ENCODE measurements at places on chromosomes 4 and X.

DNA sequence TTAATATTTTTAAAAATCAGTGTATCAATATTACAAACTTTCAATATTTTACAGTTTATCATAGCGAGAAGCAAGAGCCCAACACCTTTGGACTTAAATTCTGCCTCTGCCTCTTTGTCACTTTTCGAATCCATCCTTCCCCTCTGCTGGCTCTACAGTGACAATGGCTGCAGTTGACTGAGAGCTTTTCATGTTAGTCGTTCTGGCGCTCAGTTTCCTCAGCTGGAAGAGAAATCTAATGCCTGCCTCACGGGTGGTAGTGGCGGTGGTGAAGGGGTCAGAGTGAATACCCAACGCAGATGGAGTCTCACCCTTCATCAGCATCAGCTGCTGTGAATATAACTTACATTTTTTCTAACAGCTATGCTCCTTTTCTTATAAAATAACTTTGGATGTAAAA, 144.8 kb downstream of the NWD2 start:
- no peak for DNase-seq

GRCh38 chrX:57822398-57822797, 87.9 kb downstream of the ZXDA start:
- no peak for DNase-seq

GRCh38 chr4:100722866-100723459, 205.1 kb upstream of the EMCN start:
- no peak for DNase-seq

DNA sequence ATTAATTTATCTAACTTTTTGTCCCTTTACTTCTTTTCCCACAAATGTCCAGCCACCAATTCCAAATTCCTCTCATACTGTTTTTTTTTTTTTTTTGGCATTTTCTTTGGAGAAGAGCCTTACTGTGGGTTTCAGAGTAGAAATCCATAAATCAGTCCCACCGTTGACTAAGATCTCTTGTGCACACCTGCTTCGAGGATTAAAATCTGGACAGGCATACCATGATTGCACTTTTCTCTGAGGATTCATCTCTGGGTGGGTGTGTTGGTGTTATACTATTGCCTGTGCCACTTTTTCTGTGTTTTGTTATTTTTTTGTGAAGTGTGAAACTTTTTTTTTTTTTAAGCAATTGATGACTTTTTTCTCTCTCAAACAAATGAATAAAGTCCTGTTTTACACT, 13.2 kb downstream of the PRDM8 start:
- DNase-seq: no peak

- no peak for DNase-seq
Observed at GRCh38 chrX:150719621-150720020, 26.4 kb downstream of the MTMR1 start.

DNA sequence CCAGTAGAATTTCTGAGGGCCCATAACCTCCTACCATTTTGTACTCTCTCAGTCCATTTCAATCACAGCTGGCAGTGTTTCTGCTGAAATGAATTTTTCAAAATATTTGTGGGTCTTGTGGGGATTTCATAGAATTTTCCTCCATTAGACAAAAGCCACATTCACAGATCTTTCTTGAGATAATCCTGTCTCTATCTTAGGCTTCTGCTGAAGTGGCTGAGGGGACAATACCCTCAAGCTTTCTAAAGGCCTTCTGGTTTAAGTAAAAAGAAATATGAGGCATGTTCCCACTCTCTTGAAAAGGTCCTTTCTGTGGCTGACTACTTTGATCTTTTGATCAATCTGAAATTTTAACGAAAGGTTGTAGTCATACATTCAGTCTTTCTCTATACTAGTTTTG, 1930.0 kb upstream of the AGA start:
- DNase-seq: no peak

GRCh38 chrX:95764972-95765451, 919.6 kb upstream of the DIAPH2 start:
- DNase-seq: no peak

- DNase-seq: no peak
Observed at GRCh38 chrX:27889878-27890277, 82.1 kb downstream of the MAGEB10 start.

DNA sequence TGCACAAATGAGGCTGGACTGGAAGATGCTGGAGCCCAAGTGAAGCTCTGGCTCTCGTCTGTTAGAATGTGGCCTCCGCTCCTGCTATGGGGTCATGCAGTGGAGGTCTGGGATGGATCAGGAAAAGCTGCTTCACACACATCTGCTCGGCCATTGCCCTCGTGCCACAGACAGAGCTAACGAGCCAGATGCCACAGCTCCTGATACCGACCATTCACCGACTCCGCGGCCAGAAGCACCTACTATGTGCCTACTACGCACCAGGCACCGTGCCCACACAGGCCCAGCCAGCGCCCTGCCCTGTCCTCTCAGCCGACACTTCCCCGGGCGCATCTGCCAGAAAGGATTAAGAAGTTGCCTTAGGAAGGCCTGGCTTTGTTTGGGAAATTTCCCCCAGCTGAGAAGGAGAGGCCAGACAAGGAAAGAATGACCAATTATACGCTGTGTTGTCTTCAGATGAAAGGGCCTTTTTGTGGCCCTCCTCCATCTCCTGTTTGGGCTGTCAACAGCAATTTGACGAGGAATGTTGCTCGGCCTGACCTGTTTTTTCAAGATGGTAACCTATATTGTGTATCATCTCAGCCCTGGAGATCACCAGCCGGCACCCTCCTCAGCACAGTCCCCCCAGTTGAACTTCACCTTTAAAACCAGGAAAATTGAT, 34.3 kb downstream of the HMX1 start:
- no peak for DNase-seq

GRCh38 chrX:17414839-17415238, 39.8 kb downstream of the NHS start:
- DNase-seq: no peak

DNA sequence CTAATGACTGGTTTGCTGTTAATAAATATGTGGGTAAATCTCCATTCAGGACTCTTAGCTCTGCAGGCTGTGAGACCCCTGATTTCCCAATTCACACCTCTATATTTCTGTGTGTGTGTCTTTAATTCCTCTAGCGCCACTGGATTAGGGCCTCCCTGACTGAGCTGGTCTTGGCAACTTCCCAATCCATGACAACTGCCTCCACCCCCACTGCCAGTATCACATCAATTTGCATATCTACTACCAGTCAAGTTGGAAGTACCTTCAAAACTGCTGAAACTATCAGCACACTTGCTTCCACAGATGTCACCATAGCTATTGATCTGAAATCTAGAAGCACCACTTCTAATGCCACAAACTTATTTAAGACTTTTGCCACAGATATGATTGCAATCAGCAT, 27.6 kb downstream of the OPRPN start:
- DNase-seq: no peak

Measured in stimulated activated CD4-positive, alpha-beta T cell treated with anti-CD3 and anti-CD28 coated beads, Interleukin-1b, Interleukin-23, amount 100 ng/mL, for 24 hours (primary cell).